ENCODE measurements at places on chromosomes 1 and 21.
A peak's percentile ranks its signal among the peaks of the same experiment; 100 is the strongest.

DNA sequence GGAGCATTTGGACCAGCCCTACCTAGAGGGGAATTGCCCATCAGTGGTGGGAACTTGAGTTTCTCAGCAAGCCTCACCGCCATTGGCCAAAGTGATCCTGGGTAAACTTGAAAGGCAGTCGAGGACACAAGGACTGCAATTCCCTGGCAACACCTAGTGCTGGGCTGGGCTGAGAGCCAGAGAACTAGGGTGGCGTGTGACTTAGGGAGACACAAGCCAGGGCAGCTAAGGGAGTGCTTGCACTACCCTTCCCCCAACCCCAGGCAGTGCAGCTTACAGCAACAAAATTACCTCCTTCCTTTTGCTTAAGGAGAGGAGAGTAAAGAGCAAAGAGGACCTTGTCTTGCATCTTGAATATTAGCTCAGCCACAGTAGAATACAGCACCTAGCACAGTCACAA is 176.9 kb upstream of the PRMT6 start:
- DNase-seq = no peak

DNA sequence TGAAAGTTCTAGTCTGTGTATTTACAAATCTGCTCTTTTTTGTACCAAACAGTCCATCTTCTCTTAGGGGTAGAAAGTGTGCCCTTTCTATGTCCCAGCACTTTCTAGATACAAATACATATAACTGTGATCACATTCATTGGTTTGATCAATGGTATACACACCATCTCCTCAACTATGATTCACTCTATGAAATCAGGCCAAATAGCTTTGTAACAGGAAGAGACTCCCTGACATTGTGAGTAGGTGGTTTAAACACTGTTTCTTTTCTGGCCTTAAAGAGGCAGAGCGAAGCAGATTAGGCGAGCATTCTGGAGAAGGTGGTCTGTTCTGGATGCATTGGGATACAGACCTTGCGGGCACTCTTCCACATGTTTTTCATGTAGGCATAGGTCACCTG is 39.3 kb upstream of the EXOSC10 start:
- peak; percentile 71 for DNase-seq

- no peak for DNase-seq
Measured at GRCh38 chr1:81470275-81470674, 330.5 kb upstream of the ADGRL2 start.

DNA sequence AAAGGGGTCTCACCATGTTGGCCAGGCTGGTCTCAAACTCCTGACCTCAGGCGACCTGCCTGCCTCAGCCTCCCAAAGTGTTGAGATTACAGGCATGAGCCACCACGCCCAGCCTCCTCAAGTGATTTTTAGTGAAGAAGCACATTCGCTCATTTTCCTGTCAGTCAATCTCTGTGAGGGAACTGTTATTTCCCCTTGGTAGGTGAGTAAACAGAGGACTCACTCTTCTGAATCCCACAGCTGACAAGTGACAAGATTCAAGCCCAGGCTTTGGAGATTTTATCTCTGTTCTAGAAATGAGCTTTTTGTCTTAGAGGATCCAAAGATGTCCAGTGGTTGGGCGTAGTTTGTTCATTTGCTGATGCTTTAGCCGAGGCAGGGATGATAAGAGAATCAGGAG is 43.9 kb upstream of the TACSTD2 start:
- no peak for DNase-seq

DNA sequence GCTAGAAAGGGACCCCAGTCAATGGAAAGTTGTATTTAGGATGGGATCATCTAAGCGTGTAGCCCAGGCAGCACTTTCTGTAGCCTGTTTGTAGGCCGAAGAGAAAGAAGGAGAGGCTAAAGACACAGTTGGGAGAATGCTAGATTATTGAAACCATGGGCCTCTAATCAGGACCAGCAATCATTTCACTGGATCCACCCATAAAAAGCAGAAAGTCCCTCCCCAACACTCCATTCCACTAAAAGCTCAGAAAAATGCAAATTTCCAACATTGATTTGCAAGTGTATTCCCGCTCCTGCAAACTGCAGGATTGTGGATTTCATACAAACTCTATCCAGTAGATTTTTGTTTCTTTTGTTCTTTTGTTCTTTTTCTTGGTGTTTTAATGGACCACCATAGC is 51.2 kb upstream of the FMOD start:
- no peak for DNase-seq

- no peak for DNase-seq
Measured at GRCh38 chr1:94194079-94194865, 43.1 kb downstream of the ARHGAP29 start.

GRCh38 chr1:18972531-18972930 is 16.1 kb upstream of the IFFO2 start:
- DNase-seq = peak; percentile 22

GRCh38 chr1:56079391-56079790 is 500.0 kb downstream of the PLPP3 start:
- no peak for DNase-seq

DNA sequence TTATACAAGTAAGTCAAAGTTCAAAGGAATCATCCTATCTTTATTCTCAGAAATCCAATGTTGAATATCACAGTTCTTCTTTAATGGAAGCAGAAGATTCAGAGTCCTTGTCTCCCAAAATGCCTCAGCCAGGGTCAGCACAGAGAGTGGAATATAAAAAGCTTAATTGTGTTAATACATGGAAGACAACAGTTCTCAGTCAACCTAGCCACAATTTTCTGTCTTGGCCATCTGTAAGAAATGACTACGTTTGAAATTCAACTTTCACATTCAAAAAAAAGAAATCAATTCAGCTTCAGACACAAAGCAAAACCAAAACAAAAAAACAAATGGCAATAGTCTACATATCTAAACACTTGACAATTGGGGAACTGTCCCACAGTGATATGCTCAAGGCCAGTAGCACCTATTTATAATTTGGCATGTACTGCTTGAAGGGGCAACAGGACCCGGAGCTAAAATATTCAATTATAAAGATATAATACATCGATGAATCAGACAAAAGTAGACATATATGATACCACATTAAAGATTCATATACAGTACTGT is 27.3 kb upstream of the GLIS1 start:
- DNase-seq = no peak

DNA sequence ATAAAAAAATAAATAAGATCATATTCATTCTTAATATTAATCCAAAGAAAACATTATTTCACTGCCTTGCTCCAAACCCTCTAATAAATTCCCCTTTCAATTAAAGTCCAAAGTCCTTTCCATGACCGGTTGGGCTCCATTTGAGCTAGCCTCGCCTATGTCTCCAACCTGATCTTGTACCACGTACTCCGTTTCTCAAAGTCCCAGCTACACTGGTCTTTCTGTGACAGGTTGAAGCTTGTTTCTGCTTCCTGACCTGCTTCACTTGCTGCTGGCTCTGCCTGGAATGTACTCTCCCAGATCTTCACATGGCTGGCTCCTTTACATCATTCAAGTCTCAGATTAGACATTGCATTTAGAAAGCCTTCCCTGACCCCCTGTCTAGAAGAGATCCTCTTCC is 16.4 kb downstream of the RPL5 start:
- DNase-seq = no peak

- DNase-seq = no peak
Measured at GRCh38 chr1:59089036-59089798, 207.7 kb upstream of the FGGY start.

- DNase-seq = no peak
Measured at GRCh38 chr1:207058878-207059867, 6.1 kb downstream of the PFKFB2 start.

DNA sequence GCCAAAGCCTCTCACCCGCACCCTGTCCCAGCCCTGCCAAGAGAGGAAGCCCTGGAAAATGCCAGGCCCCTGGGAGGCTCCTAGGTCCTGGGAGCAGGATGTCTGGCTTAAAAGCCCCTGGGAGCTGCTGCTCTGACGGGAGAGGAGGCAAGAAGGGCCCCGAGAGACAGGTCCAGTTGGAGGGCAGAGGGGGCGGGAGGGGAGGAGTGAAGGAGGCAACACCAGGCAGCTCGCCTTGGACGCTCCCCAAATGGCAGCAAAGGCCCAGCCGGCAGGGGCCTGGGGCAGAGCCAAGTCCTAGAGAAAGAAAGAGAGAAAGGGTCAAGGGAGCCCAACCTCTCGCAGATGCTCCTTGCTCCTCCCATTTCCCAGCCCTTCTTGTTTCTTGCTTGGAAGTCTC is 6.8 kb downstream of the ETV3L start:
- DNase-seq = no peak

DNA sequence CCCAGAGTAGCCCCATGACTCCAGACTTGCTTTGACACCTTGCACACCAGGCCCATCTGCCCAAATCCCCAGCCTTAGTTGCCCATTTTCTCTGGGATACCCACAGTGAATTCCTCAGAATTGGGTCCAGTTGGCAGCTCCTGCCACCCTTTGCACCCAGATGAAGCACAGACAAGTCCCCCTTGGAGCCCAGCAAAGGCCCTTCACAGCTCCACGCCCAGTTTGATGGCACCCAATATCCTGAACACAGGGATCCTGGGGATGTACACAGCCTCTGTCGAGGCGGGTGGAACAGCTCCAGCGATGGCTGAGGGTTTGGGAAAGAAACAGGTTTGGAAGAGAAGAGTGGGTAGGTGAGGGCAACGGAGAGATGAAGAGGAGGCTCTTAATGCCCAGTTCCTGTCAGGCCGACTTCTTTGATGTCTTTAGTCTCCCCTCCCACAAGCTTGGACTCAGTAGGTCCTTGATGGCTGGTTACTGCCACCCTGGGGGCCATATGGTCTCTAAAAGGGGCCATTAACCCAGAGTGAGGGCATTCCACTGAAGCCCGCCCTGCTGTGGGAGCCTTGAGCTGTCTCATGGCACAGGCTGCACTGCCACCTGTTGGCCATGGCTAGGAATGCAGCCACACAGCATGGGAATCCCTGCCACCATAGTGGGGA is 21.7 kb downstream of the TMEM53 start:
- DNase-seq = peak; percentile 87

DNA sequence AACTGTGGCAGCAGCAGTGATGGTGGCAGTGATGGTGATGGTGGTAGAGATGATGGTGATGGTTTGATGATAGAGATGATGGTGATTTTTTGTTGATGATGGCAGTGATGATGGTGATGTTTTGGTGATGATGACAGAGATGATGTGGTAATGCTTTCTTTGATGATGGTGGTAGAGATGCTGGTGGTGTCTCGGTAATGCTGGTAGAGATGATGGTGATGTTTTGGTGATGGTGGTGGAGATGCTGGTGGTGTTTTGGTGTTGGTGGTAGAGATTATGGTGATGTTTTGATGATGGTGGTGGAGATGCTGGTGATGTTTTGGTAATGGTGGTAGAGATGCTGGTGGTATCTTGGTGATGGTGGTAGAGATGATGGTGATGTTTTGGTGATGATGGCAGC is 131.6 kb downstream of the NAV1 start:
- DNase-seq = no peak

DNA sequence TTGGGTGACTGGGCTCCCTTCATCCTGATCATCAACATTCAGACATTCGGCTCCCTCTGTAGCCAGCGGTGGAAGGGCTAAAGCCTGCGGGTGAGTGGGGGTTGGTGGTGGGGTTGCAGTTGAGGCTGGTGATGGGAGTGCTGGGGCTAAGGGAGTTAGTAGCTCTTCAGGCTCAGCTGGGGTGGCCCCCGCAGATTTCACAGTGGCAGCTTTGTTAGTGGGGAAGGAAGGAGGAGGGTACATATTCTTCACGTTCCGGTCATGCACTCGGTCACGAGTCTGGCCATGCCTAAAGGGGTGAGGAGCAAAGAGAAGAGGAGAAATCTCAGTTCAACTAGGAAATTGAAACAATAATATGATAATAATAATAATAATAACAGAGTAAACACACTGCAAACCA is 6.8 kb downstream of the PSMB4 start:
- no peak for DNase-seq

GRCh38 chr1:221532071-221532773 is 209.7 kb downstream of the DUSP10 start:
- DNase-seq = no peak

Data from AG20443 (cell line).